ENCODE measurements at places on chromosomes 13 and 19.

- no peak for DNase-seq
Observed at GRCh38 chr13:47004540-47004939, 107.7 kb upstream of the HTR2A start.

DNA sequence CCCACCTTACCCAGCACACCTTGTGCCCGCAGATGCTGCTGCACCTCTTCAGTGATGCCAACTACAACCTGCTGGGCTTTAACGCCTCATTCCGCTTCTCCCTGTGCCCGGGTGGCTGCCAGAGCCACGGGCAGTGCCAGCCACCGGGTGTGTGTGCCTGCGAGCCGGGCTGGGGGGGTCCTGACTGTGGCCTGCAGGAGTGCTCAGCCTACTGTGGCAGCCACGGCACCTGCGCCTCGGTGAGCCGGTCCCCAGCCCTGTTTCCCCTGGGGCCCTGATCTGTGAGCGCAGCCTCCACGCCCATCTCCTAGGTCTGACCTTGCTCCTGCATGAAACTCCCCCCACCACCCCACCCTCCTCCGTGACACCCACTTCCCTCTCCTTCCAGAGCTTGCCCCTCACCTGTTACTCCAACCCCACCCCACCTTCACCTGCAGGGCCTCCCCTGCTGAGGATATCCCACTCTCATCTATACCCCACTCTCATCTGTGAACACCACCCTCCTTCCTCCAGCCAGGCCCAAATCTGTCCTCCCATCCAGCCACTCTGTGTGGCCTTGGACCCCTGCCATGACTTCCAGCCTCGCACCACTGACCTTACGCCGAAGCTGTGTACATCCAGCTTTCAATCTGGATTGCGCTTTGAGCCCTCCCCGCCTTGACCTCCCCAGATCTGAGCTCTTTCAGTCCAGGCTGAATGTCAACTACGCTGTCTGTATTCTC lies 8.7 kb downstream of the MEGF8 start:
- DNase-seq = no peak

GRCh38 chr13:28161370-28161769 lies 23.0 kb downstream of the PAN3 start:
- DNase-seq = no peak

DNA sequence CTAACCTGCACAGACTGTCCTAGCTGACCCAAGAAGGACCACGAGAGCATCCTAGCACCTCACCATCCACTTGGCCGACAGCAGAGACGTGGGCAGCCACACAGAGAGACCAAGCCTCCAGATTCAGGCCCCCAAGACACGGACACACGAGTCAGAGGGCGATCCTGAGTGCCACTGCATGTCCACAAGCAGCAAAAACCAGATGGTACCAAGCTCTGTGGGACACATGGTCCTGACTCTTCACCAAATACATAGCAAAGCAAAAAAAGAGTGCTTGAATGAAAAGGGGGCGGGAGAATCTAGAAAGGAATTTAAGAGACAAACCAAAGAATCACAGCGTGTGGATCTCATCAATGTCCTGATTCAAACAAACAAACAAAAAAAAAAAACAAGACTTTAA lies 45.2 kb downstream of the MLLT1 start:
- no peak for DNase-seq

GRCh38 chr19:39828015-39828653 lies 5.8 kb downstream of the DYRK1B start:
- no peak for DNase-seq

GRCh38 chr19:13024126-13024950 lies 29.1 kb downstream of the NFIX start:
- DNase-seq = no peak

DNA sequence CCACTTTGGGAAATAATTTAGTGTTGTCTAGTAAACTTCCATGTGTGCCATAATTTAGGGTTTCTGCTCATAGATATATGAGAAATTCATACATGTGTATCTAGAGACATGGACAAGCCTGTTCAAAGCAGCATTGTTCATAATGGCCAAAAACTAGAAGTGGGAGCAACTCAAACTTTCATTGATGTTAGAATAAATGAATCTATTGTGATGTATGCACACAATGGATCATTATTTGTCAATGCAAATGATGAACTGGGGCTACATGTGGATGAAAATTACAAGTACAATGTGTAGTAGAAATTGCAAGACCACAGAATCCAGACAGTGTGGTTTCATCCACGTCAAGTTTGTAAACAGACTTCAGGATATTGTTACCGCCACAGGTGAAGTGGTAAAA lies 284.7 kb downstream of the SLC7A1 start:
- no peak for DNase-seq

DNA sequence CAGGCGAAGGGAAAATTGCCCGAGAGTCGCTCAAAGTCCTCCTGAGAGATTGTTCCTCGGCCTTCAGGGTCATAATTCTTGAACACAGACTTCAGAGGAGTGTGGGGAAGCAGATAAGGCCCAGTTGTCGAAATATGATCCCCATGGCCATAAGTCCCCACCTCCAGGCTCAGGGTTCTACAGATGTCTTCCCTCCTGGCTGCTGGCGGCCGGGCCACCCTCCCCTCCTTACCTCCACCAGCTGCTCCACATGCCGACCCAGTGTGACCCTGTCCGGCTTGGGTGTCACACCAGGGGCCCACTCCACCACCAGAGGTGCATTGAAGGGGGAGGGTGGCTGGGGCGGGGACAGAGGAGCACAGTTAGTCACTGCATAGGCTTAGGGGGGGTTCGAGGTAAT lies 10.1 kb downstream of the FAM98C start:
- DNase-seq = no peak

DNA sequence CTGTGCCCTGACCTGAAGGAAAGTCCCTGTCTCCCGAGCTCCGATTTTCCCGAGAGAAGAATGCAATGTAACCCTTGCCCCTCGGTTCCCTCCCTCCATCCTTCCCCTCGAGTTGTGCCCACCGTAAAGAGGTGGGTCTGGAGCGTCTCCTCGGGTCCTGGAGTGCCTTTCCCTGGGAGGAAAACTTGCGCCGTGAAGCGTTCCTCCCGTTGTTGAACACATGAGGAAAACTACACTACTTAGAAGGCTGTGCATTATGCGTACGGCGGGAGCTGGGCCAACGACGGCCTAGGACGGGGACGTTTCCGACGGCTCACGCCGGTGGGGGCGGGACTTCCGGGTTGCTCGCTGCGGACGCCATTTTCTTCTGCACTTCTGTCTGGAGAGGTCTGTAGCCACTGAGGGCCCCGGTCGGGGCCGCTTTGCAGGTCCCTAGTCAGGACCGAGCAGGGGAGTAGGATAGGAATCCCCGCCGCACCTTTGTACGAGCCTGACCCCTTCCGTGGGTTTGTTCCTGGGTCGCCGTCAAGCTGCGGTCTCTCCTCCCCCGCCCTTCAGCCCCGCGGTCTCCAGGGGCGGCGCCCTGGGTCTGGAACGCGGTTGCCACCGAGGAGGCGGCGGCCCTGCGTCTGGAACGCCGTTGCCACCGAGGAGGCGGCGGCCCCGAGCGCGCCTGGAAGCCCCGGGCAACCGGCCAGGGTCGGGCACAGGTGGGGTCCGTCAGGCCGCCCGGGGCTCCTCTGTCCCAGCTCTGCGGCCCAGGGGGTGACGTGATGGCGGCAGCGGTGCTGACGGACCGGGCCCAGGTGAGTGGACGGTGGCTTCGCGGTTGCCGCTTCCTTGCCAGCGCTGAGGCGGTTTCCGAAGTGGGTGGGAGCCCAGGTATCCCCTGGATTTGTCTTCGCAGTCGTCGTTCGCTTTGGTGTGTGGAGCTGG lies at the start of gene ZNF264:
Gene ZNF264 (plus strand): TSS at position 360 of the 936 bp plus-strand sequence. CDS start 414 bp downstream, at position 774.
- peak; percentile 63 for DNase-seq

- DNase-seq = no peak
Observed at GRCh38 chr19:8304841-8305621, 3.1 kb downstream of the CD320 start.

- DNase-seq = no peak
Observed at GRCh38 chr19:10419646-10420443, 493 bp upstream of the PDE4A start.

DNA sequence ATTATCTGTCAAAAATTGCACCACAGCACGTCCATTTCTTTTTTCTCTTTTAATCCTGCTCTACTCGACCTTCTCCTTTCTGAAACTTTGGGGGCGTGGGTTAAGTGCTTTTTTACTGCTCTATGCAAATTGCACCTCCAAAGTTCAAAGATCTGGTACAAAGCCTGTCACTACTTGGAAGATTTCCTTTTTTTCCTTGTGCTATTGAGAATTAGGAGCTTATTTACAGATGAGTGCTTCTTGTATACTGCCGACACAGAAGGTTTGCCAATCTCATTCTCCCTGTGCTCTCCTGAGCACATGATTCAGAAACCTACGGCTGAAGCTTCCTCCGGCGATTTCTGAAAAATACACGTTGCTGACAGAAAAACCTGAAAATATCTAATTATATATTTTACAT lies 94.8 kb downstream of the TEX29 start:
- DNase-seq = no peak

DNA sequence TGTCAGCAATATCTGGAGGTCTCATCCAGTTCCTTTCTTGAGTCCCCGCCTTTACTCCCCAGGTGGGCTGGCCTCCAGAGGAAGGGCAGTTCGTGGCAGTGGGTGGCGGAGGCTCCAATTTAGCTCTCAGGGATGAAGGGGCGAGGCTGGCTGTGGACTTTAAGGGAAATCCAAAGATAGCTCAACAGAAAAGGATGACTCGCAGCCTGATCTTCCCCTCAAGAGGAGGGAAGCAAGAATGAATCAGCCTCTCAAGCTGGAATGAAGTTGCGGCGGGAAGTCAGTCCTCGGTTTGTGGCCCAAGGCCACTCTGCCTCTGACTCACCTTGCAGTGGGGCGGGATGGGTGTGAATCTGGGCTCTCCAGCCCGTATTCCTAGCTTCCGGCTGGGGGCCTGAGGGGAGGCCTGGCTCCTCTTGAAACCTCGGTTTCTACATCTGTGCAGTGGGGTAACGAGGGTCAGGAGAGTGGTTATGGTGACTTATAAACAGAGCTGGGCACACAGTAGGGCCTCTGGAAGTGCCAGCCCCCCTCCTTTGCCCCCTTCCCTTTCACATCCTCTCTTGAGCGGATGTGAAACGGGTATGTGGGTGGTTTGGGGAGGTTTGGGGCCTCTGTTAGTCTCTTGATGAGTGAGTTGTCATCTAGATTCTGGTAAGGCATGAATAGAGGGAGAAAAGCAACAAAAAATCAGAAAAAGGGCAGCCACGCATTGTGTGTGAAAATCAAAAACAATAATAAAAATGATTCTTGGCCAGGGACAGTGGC lies 10.5 kb upstream of the SMG9 start:
- DNase-seq = peak; percentile 49

GRCh38 chr13:50236898-50237318 lies 221.7 kb downstream of the KCNRG start:
- DNase-seq = no peak

- DNase-seq = no peak
Observed at GRCh38 chr13:111304041-111304544, 16.3 kb upstream of the TEX29 start.

DNA sequence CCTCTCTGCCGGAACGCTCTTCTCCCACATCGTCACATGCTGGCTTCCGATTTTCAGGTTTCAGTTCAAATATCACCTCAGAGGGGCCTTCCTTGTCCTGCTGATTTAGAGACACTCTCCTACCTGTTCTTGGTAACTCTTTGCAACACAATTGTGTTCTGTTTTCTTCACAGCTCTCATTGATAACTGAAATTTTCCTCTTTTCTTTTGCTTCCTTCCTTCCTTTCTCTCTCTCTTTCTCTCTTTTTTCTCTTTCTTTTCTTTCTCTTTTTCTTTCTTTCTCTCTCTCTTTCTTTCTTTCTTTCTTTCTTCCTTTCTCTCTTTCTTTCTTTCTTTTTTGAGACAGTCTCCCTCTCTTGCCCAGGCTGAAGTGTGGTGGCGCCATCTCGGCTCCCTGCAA lies 12.0 kb upstream of the LRRC4B start:
- DNase-seq = no peak

DNA sequence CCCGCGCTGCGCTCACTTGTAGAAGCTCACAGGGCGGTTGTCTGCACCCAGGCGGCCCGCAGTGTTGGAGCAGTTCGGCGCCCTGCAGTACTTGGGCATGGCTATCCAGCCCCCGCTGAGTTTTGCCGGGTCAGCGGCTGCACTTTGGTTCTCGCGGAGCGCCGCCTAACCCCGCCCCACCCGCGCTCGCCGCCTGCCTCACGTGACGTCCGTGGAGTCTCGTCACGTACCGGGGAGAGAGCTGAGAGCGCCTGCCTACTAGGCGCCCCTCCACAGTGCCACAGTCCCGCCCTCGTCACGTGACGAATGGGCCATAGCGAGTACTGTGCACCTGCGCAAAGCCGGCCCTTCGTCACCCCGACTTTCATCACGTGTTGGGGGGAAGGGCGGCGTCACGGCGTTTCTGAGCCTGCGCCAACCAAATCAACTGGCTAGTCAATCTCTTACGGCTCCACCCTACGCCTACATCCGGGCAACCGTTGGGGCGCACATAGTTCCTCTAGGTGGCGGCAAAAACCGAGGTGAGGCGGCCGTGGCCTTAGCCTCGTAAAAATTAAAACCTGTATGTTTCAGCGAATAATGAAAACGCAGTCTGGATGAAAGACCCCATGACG lies at the start of gene THAP8:
Gene THAP8 (minus strand): TSS at position 167 of the 614 bp plus-strand sequence. CDS start 68 bp downstream, at position 99.
- DNase-seq = peak; percentile 100

DNA sequence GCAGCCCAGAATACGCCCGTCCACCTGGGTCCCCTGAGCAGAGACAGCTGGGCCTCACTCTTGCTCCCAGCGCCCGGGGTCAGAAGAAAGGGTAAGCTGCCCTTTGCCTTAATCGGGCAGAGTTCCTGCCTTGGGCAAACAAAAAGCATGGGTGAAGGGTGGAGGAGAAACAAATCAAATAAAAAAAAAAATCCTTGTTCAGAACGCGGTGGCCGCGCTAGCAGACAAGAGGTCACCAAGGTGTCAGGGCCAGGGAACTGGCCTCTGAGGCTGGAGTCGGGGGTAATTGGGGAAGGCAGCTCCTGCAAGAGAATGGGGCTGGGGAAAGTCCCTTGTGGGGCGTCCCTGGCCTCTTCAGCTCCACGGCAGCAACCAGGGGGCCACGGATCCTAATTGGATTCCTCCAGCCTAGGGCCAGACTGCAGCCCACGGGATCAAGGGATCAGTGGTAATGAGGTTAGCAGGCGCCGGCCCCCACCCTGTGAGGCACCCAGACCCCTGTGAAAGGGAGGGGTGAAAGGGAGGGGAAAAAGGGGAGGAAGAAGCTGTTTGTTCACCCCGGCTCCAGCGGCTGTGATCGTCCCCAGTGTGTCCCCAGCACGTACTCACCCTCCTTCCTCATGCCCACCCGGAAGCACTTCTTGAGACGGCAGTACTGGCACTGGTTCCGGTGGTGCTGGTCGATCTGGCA lies 5.5 kb downstream of the NR2F6 start:
- no peak for DNase-seq

DNA sequence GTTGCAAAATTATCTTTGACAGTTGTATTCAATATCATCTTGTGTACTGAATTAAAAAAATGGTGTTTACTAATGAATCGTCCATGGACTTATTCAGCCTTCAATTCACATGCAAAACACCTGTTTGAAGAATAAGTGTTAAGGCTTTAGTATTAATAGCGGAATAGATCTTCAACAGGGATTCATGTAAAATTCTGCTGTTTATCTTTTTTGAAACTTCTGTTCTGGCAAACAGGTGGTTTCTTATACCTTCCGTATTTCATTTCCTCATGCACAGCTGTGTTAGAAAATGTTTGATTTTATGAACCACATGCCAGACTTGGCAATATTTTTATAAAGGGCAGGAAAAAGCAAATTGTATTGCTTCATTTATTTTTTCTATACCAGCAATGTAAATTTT lies 255.7 kb downstream of the DACH1 start:
- no peak for DNase-seq
